ENCODE measurements at places on chromosomes 16 and 17.

GRCh38 chr17:8555062-8555461 is 75.5 kb downstream of the MYH10 start:
- DNase-seq, result no peak

- no peak for DNase-seq
These were observed 84.6 kb downstream of the NT5M start for GRCh38 chr17:17387498-17388362.

DNA sequence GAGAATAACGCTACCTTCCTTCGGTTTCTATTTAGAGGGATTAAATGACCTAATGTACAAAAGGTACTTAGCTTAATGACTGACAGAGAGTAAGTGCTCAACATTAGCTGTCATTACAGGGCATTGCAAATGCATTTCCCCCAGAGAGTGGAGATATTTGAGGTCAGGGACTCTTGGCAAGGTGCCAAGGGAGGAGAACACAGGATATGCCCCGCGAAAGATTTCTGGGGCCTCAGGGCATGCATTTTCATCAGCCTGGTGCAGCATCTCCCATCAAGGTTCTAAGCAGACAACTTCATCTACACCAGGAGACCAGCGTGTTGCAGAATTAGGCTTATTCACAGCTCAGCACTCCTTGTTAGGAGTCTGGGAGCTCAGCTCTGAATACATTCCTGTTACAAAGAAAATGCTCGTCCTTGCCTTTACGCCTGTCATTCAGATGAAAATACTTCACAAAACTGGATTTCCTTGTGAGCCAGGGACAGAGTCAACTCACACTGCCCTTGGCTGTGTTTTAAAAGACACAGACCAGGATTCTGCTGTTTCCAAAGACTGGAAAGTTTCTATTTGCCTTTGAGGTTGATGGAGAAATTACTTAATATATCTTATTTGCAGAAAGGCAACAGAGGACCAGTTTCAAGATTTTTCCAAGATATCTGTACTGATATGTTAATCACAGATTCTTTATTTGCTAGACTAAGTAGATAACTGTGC is 108.2 kb downstream of the VAT1L start:
- DNase-seq, result no peak

DNA sequence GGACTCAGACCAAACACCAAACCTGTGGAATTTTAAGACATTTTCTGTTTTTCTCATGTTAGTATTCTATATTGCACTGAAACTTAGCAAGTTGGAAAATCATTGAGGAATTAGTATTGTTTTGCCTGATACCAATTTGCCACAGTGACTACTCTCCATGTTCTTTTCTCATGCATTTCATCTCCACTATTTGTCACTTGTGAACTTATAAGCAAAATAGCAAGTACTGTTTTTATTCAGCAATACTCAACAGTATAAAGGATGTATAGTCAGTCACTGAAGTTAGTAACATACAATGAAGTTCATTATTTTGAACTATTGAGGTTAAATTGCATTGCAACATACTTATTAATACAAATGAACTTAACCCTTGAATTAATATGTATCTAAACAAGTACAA is 5.8 kb upstream of the VPS35L start:
- DNase-seq, result no peak

- DNase-seq, result no peak
These were observed 233.8 kb upstream of the CDH11 start for GRCh38 chr16:65355706-65356105.

- DNase-seq, result no peak
These were observed 293.8 kb upstream of the AXIN2 start for GRCh38 chr17:65855245-65855644.

DNA sequence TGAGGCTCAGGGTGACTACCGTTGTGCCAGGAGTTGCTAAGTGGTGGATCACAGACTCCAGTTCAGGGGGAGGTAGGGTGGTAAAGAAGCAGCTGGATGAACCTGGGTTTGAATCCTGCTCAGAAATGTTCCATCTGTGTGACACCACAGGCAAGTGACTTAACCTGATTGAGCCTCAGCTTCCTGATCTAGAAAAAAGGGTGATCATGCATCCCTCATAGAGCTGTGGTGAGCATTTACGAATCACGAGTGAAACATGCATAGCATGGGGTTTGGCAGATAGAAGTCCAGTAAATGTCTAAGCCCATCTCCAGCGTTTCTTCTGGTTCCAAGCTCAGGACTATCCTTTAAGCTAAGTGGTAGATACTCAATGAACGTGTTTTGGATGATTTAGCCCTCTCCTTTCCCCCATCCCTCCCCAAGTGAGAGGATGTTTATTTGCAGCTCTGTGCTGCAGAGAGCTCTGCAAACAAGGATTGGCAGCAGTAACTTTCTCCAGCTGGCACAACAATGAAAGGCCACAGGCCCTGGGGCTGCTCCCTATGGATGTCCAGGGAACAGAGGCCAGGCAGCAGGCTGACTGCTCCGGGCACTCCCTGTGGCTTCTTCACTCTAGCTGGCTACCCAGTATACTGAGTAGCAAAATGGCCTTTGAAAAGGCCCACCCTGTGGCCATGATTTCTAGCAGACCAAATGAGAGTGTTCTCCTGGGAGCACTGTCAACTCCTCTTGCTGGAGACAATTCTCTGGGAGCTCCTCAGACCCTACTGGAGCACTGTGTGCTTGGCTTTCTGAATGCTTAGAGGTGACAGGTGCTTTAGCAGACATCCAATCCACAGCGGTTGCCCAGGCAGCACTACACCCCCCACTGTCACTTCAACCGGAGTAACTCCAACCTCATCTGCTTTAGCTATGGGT is 21.3 kb downstream of the CA4 start:
- DNase-seq, result no peak

DNA sequence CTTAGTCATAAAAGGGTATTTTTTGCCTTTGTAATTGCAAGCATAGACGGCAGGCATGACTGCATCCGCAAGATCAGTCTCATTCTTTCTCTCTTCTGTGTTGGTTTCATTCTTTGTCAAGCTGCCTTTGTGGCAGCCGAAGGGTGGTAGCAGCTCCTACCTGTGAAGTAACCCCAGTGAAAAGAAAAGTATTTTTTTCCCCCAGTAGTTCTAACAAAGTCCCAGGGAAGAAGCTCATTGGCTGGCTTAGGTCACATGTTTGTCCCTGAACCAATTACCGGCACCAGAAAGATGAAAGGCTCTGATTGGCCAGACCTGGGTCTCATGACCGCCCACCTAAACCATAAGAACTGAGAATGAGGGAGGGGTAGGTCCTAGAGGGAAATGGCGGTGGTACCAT is 110.7 kb downstream of the RAP1GAP2 start:
- DNase-seq, result no peak

- no peak for DNase-seq
These were observed 82.5 kb downstream of the C17orf67 start for GRCh38 chr17:56751145-56751738.

GRCh38 chr17:32227910-32228309 is 37.7 kb upstream of the RHBDL3 start:
- no peak for DNase-seq

- no peak for DNase-seq
These were observed 55.4 kb upstream of the DOC2B start for GRCh38 chr17:236641-237405.

- no peak for DNase-seq
These were observed 183.3 kb downstream of the LGALS9B start for GRCh38 chr17:20284022-20284421.

DNA sequence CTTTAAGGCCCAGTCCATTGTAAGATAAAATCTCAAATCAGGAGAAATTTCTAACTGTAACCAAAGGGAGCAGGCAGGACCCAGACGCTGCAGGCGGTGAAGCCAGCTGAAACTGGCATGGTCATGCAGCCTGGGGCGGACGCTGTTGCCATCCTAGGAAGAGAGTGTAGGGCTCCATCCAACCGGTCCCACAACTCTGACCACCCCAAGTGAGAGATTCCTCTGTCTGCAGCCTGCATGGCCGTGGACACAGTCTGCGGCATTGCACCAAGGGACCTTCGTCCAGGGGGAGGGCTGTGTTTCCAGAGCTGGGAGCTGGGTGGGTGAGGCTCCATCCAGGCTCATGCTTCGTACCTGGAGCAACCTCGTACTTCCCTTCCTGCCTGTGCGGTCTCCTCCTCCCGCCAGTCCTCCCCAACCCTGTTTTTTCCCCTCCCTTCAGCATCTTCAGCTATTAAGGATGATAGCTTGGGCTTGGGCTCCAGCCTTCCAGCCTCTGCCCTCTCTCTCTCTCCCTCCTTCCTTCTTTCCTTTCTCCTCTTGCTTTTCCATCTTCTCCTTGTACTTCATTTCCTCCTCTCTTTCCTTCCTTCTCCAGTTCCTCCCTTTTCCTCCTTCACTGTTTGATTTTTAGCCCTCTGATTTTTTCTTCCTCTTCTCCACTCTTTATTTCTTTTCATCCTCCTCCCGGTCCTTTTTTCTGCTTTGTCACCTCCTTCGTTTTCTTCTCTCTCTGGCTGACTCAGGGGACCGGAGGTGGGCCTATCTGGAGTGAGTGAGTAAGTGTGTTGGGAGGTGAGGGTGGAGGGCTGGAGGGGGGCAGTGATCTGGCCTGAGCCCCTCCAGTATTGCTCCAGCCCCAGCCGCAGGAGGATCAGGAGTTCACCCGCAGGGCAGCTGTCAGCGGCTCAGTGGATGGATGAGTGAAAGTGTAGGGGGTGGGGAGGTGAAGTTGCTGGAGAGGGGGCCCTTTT is 17.0 kb upstream of the LHX1 start:
- DNase-seq, result no peak

DNA sequence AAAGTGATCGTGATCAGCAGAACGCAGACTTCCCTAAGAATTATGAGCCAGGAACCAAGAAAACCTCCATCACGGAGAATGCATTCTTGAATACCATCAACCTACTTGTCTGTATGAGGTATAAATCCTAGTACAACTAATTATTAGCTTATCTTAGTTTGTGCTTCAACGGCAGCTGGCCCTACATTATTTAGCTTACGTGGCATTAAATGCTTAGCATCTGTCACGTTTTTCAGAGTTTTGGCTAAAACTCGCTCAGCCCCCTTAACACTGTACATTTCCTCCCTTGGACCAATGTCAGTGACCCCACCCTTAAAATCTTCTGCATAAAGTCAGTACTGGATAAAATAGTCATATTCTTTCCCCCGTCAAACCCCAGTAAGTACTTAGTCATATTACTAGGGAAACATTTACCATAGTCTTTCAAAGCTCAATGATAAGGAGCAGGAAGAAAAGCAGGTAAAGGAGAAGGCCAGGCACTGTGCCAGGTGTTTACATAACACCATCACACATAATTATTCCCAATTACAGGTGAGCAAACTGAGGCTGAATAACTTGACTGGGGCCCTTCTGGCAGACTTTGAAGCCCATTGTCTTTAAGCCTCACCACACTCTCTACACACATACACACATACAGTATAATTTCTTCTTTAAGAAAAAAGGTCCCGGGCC is 16.6 kb upstream of the TXNDC11 start:
- no peak for DNase-seq

DNA sequence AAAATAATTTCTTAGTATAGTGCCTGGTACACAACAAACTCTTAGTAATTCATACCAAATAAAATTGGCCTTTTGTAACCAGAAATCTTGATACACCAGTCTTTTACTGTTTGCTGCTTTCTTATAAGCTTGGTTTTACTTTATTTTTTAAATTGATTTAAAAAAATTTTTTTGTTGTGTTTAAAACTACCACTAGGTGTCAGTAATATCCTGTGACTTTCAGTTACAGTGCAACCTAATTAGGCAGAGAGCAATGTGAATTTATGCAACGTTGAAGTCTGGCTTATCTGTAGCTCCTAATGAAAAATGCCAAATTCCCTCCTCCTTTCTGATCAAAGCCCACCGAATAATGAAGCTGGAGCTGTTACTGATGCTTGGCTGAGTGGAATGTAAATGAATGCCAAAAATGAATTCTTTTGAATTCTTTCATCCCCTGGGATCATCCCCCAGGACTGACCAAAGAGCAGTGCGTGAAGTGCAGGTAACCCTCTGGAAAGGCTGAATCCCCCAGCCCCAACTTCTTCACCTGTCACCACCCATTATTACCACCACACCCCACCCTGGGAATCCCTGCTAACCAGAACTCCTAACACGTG is 3.8 kb downstream of the ERCC4 start:
- DNase-seq, result no peak

DNA sequence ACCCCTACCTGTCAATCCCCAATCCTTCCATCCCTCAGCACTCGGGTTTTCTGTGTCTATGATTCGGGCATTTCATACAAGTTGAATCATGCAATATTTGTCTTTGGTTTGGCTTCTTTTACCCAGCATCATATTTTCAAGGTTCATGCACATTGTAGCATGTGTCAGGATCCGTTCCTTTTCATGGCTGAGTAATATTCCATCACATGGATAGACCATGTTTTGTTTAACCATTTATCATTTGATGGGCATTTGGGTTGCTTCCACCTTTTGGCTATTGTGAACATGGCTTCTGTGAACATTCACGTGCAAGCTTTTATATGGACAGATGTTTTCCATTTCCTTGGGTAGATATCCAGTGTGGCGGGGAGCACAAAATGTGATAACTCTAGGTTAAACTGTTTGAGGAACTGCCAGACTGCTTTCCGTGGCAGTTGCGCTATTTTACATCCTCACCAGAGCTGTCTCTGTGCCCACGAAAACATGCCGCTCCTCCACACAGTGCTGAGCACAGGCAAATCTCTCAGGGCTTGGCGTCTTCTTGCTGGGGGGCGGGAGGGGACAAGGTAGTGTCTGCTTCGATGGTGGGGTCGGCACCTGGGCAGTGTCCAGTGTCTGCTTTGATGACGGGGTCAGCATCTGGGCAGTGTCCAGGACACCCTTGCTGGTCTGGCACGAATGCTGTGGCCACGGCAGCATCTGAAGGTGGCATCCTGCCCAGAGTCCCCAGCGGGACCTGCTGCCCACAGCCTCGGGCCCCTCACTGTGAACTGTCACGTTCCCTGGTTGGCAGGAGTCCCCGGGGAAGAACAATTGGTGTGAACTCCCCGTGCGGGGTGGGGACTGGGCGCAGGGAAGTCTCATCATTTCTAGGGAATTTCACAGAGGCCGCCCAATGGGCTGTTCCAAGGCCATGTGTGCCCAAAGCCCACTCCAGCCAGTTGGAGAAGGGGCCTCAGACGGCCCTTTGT is 32.4 kb upstream of the JPH3 start:
- DNase-seq, result no peak

GRCh38 chr16:89955001-89955685 is 6.6 kb downstream of the DEF8 start:
- DNase-seq, result no peak

GRCh38 chr17:10792151-10792550 is 11.7 kb downstream of the TMEM238L start:
- DNase-seq, result no peak

GRCh38 chr16:77085981-77086380 is 105.0 kb upstream of the MON1B start:
- no peak for DNase-seq

- DNase-seq, result no peak
These were observed 449.6 kb upstream of the TOM1L1 start for GRCh38 chr17:54451051-54451450.

GRCh38 chr16:50613964-50614474 is 65.8 kb downstream of the NKD1 start:
- no peak for DNase-seq
